Esophagus mucosa (tissue), 1 donor: ENCODE measurements at places on chromosomes 3 and 15.

DNA sequence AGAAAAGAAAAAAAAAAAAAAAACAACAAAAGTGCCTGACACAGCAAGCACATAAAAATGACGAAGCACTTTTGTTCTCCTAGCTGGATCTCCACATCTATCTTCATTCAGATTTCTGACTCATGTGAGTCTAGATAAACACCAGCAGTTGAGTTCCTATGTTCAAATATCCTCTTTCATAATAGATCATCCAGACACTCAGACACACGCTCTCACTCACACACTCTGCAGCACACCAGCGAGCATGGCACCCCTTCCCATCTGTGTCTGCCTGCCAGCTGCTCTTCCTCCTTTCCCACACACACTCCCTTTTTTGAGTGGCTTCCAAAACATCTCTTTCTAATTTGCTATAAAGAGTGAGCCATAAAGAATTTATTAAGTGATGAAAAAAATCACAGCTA, 19.8 kb upstream of the CELF6 start:
- peak; percentile 66 for ATAC-seq

DNA sequence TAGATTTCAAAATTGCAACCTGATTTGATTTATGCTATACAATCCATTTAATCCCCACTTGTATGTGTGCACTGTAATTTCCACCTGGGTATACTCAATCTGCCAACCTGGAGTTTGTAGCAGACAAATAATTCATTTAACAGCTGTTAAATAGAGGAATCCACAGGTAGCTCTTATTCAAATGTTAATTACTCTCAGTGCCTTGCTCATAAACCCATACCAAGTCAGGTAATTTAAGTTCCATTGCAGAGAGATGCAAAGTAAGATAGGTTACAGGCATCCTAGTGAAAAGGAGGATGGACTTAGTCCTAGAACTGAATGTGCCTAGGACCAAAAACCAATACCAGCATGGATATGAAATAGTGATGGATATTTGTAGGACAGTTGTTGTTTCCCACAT, 674.2 kb downstream of the TBL1XR1 start:
- no peak for ATAC-seq

DNA sequence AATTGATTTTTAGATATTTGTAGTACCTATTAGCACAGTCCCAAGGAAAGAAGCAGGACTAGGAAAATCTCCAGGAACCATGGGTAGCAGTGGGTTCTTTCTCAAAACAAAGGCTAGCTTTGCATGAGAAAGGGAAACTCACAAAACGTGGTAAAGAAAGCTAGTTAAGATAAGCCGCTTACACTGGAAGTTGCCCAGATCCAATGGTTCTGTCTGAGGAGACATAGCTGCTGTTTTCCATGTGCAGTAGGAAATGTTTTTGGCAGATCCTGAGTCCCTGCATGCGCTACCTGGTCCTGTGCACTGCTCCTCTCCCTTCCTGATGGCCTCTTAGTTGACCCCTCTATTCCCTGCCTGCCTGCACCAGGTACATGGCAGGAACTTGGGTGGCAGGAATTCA, 60.4 kb downstream of the TFG start:
- no peak for ATAC-seq

GRCh38 chr15:101037090-101037830, 118.1 kb downstream of the LRRK1 start:
- no peak for ATAC-seq

DNA sequence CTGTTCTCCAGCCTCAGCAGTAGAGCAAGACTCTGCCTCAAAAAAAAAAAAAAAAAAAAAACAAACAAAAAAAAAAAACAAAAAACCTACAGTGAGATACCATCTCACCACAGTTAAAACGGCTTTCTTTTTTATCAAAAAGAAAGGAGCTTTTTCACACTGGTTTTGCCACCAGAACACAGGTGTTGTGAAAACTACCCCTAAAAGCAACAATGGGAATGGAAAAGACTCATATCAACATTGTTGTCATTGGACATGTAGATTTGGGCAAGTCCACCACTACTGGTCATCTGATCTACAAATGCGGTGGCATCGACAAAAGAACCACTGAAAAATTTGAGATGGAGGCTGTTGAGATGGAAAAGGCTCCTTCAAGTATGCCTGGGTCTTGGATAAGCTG, 24.8 kb upstream of the SLC25A38 start:
- no peak for ATAC-seq

DNA sequence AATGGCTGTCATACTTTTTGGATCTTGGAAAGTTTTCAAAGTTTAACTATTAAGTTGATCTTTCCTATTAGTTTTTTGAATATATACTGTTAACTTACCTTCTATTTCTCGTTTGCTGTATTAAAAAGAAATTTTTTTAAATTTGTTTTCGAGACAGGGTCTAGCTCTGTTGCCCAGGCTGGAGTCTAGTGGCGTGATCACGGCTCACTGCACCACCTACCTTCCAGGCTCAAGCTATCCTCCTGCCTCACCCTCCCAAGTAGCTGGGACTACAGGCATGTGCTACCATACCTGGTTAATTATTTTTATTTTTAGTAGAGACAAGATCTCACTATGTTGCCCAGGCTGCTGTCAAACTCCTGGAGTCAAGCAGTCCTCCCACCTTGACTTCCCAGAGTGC, 4.6 kb downstream of the KNL1 start:
- ATAC-seq, result no peak

GRCh38 chr3:88343264-88343663, 193.5 kb downstream of the C3orf38 start:
- no peak for ATAC-seq

DNA sequence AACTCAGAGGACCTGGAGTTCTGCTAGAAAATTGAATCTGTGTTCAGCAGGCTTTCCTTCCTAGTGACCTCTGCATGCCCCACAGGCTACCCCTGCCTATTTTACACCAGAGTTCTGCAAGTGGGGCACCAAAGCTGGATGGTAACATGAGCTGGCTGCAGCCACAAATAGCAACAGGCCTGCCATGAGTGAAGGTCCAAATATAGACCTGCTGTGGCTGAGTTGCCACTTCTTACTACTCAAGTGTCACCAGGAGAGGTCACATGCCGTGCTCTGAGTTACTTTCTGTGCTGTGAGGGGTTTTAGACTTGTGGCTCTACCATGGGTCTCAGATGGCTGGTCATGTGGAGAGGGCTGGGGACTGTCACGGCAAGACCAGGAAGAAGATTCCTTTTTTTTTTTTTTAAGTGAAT, at the start of gene FSD2:
TSS of gene FSD2 (minus strand) at position 76 of the 413 bp plus-strand sequence. CDS start 18,679 bp downstream, outside the sequence.
- ATAC-seq, result no peak

DNA sequence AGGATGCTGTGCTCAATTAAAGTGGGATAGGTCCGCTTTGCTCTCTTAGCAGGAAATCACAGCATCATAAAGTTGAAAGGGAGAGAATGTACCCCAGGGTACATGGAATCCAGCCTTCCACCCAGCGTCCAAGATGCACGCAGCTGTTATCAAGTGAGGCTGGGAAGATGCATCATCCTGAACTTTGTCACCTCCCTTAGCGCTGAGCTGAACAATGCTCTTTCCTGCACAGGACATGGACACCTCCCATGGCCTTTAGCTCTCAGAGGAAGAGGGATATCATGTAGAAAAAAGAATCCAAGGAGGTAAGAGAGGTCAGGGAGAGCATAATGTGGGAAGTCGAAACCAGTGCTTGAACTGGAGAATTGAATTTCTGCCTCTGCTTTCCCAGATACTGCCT, 192.8 kb downstream of the FEZF2 start:
- ATAC-seq, result no peak

DNA sequence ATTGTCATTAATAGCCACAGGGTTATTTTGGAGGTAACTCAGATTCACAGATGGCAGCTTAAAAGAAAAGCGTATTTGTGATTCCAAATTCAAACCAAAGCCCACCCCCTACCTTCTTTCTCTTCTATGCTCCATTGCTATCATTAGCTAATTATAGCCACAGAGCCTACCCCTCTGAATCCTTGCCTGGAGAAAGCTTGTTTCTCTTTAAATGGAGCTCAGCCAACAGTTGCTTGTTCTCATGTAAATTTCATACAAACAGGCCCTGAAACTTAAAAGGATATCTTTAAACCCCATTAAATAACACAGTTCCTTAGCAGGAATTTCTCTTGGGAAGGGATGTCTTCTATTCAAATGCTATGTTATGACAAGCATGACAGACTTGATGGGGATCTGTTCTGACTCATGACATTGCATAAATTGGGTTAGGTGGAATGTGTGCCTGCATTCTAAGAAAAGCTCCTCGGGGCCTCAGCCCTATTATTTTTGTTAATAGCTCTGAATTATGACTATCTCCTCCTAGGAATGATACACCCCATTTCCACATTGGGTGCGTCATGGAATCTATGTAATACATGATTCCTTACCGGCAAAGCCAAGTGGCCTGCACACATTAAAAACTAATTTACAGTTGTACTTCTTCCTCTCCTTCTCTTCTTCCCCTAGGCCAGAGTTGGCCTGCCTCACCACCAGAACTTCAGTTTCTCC, 265.8 kb downstream of the TAFA4 start:
- peak; percentile 42 for ATAC-seq

DNA sequence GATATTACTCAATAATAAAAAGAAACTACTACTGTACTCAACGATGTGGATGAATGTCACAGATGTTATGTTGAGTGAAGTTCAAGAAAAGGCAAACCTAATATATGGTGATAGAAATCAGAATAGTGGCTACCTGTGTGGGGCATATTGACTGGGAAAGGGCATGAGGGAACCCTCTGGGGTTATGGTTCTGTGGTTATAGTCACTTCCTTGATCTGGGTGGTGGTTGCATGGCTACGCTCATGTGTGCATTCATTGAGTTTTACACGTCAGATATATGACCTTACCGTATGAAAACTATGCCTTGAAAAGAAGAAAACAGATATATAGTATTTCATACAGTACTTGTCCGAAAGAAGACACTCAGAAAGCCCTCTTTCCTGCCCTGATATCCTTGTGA, 331.0 kb upstream of the LRRFIP2 start:
- ATAC-seq, result no peak

- no peak for ATAC-seq
These were observed 284.8 kb downstream of the GBE1 start for GRCh38 chr3:81476692-81477091.

GRCh38 chr3:16407366-16407765, 106.1 kb downstream of the RFTN1 start:
- ATAC-seq, result no peak

DNA sequence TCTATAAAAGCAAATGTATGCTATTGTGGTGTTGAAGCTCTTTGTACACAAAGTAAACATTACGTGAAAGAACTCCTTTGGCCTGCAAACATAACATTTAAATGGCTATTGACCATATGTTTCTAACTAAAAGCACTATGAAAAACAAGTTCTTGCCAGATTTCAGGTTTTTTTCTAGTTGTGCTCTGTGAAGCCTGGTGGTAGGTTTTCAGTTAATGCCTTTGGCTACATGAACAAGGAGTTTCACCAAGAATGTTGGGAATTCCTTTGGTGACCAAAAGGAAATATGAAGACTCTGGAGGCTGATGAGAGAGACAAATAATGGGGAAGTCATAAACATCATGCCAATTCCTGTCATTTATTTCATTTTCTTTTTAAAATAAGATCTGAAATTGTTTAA, 66.0 kb downstream of the RBMS3 start:
- ATAC-seq, result no peak

GRCh38 chr3:126746395-126747177, 42.5 kb downstream of the CHCHD6 start:
- ATAC-seq, result no peak

DNA sequence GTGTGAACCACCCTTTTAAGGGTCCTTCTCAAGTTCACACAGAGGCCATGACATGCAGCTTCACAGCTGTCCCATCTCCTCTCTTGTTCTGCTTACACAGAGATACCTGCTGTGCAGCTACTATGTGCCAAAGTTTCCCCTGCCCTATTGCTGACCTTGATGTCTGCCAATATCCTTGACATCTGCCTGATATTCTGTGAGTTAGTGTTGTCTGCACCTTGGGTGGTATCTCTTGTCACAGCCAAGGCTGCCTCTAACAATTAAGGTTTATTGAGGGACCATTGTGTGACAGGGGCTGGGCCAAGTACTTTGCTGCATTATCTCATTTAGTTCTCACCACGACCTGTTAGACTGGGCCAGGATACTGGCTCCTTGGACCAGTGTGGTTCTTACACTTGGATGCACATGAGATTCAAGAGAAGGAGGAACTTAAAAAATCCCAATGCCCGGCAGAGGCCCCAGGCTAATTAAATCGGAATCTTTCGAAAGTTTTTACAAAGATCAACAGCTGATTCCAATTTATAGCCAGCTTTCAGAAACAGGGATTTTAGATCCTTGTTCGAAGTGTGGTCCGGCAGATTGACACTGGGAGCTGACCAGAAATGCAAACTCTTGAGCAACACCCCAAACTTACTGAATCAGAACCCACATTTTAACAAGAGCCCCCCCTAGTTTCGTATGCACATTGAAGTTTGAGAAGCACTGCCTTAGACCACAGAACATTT, 178.6 kb downstream of the SATB1 start:
- ATAC-seq, result no peak

DNA sequence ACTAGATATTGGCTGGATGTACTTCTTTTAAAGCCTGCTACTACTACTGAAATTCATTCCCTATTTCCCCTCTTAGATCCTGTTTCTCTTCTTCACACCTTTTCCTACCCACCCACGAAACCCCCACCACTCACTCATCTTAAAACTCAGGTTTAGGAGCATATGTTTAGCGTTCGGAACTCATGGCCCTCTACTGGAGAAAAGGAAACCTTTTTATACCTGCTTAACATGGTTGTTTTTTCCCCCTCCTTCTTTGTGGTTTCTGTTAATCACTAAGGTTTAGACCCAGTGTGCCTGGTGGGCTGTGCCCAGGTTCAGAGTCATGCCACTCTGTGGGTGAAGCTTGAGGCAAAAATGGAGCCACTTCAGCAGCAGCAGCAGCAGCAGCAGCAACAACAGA, 2.6 kb downstream of the ARID3B start:
- no peak for ATAC-seq

DNA sequence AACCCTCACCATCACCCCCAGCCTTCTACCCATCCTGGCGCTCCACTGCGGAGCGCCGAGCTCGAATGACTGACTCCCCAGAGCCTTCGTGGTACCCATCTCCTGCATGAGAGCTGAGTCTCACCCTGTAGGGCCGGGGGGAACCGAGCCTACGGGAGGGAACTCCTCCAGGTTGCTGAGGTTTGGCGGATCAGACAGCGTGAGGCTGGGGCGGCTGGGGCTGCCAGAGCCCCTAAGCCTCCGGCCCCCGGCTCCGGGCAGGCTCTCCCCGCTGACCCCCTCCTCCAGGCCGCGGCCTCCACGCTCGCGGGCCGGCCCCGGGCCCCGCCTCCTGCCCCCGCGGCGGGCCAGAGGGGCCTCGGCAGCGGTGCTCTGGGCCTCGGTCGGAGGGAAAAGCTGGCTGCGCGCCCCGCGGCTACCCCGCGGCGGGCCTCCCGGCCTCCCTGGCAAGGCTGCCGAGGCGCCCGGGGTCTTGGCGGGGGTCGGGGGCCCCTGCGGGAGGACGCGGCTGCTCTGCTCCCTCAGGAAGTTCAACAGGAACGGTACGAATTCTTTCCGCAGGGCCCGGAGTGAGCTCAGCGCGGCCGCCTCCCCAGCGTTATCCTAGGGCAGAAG, 643 bp downstream of the CDAN1 start:
- ATAC-seq, result peak; percentile 17
